RWPE1 (cell line): ENCODE measurements at places on chromosomes 1 and 21.

DNA sequence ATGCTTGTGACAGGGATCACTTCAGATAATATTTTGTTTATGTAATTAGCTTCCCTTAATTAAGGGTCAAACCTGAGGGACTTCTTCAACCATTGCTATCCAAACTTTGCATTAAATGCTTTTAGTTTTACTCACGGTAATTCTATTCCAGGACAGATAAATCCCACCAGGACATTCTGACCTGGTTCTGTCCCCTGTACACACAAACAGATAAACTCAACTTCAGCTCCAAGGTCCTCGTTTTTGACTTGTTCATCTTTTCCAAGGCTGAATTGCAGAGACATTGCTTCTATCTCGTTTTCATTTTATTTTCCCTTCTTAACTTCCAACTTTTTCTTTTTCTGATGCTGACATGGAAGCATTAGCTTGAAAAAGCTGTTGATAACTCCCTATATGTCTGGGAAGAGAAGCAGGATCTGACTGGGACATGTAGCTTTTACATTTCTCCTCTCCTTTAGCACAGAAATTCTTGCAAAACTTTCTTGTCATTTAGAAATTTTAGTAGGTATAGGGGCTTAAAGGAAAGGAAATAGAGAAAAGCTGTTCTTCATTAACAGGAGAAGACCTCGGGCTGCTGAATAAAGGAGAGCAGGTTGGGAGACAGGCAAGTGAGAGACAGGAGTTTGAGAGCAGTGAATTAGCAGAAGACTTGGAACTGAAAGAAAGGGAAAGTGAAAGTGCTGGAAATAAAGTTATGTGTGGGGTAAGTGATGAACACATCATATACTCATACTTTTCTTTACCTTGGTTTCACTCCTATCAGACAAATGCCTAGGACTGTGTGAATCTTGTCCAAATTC is 231.7 kb upstream of the B3GALT2 start:
- peak; percentile 38 for DNase-seq

DNA sequence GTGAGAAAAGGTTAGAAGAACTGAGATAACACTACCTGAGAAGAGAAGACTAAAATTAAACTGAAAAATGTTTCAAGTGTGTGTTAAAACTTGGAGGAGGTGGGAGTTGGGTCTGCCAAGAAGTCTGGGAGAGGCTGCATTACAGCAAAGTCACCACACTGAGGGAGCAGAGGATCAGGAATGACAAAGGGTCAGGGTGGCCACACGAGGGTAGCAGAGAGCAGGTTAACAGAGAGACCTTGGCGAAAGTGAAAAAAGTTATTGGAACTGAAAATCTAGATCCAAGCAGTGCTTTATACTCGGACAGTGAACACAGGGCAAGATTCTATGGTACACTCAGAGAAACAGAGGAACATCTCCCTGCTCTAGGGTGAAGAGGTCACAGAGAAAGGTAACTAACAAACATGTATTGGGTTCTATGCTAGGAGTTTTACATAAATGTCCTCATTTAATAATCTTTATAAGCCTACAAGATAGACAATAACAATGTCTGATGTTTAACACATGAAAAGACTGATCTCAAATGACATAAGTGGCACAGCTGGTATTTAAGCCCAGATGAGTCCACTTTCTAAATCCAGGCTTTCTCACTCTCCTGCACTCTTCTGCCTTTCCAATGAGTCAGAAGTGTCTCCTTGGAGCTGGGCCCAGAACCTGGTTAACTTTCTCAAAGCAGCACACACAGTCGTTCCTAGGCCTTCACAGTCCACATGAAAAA is 10.3 kb upstream of the CADM3 start:
- DNase-seq: peak; percentile 78

DNA sequence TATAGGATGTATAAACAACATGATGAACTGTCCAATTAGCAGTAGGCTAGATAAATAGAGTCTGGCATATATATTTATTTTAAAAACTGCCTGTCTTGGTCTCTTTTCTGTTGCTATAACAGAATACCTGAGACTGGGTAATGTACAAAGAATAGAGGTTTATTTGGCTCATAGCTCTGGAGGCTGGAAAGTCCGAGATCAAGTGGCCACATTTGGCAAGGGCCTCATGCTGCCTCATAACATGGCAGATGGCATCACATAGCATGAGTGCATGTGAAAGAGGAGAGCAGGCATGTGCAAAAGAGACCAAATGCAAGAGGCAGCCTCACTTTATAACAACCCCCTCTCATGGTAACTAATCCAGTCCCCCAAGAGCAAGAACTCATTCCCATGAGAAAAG is 6.0 kb downstream of the STYXL2 start:
- DNase-seq: no peak

- DNase-seq: no peak
Observed at GRCh38 chr1:57167997-57168396, 202.2 kb upstream of the C8B start.

DNA sequence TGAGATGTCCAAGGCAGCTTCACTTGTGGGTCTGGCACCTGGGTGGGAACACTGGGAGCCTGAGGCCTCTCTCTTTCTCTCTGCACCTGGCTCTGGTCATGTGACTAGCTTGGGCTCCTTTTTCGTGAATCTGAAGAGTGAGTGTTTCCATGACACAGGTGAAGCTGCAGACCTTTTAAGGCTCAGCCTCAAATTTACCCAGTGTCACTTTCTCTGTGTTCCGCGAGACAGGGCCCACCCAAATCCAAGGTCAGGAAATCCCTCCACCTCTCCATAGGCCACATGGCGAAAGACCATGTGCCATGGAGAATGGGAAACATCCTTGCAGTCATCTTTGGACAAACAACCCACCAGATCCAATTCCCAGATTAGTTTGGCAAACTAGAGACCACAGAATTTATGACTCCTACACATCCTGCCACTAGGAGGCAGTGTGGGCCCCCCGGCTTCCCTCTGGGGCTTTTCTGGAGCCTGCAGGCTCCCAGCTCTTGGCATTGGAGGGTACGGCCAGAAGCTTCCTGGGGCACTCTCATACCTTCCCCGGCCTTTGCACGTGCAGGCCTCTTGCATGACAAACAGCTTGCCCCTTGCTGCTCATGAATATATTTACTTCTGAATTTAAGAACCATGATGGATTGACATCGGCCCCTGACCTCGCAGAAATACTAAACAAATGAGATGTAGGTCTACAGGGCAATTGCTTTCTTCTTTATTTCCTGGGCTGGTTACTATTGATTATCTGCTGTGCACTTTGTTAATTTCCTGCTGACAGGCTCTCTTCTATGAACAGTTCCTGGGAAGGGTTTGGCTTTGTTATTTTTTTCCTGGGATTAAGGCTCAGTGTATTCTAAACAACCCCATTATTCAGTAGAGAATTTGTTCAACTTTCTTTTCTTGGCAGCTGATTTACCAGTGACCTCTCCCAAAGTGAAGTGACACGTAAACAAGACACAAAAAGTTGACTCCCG is 180.7 kb downstream of the KAZN start:
- DNase-seq: no peak

GRCh38 chr1:23593042-23593521 is 33.8 kb upstream of the ID3 start:
- peak; percentile 77 for DNase-seq

- no peak for DNase-seq
Observed at GRCh38 chr1:24928689-24929397, 1.2 kb downstream of the RUNX3 start.

GRCh38 chr1:114558544-114558943 is 22.9 kb downstream of the BCAS2 start:
- DNase-seq: peak; percentile 55

DNA sequence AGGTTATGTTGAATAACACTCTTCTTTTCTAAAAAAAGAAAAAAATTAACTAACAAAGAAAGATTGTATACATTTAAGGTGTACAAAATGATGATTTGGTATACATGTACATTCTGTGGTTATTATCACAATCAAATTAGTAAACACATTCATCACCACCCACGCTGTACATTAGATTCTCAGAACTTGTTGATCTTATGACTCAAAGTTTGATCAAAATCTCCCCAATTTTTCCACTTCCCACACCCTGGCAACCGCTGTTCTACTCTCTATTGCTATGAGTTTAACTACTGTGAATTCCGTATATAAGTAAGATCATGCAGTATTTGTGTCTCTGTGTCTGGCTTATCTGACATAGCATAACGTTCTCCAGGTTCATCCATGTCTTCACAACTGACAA is 469.5 kb upstream of the CHRM3 start:
- peak; percentile 5 for DNase-seq

- DNase-seq: no peak
Observed at GRCh38 chr21:31358158-31358557, 14.1 kb upstream of the TIAM1 start.

DNA sequence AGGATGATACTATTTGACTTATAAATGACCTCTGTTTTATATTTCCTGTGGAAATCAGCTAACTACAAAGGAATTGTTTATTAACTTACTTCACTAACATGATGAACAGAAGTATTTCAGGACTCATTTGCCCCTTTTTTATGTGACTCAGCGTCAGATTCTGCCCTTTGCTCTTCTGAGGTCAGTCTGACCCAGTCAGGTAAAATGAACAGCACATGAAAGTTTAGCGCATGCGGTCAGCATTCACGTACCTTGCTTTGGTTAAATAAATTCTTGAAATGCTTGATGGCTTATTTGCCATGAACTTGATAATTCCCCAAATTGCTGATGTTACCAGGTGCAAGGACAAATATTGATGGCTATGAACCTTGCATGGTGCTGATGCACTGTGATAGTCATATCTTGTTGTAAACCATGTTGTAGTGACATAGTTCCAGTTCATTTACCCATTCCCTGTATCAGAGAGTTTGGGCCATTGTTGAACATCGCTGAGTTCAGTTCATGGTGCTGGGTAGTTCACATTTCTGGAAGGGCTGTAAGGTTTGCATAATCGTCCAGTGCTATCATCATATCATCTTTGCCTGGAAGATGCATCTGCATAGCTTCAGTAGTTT is 133.4 kb downstream of the NFIA start:
- no peak for DNase-seq

GRCh38 chr1:172976222-172977041 is 74.3 kb downstream of the TNFSF18 start:
- DNase-seq: peak; percentile 33

DNA sequence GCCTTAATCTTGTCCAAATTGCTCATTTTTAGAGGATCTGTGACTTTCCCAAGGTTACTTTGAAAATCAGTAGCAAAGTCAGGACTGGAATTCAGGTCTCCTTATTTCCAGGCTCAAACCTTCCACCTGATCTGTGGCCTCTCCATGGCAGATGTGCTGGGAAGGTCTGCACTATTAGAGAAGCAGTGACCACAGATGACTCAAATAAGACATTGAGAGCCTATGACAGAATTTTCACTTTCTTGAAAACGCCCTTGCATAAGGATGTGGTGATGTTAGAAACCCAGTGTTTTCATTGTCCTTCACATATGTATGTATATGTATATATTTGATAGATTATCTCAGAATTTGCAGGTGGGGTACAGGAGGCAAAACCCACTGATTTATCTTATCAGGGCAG is 45.3 kb downstream of the TTC39A start:
- no peak for DNase-seq

DNA sequence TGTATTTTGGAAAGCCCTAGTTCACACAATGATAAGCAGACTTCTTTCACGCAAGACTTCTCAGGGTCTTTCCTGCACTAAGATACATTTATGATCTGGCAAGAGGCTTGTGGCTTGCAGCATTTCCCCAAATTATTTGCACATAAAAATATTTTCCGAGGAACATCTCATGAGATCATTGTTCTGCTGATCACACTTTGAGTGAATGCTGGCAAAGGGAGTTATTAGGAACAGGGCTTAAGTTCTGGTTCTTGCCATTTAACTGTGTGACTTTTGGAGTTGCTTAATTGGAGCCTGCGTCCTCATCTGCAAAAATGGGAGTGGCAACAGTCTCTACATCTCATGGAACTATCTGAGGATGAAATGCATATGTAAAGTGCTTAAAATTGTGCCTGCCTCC is 50.2 kb downstream of the GADD45A start:
- no peak for DNase-seq

DNA sequence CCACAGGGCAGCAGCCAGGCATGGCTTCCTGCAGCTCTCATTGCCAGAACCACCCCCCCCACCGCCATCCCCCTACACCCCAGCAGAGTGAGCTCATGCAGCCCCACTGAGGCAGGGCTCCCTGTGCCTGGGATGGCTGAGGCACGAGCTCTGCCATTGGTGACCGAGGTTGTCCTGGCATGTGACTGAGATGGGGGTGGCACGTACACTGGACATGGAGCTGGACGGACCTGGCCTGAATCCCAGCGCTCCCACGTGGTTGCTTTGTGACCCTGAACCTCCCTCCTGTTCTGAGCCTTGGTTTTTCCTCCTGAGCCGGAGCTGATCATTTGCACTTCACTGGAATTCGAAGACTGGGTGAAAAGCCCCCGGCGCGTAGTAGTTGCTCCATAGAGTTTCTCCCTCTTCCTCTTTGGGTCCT is 28.3 kb downstream of the ALPL start:
- no peak for DNase-seq

- DNase-seq: peak; percentile 68
Observed at GRCh38 chr1:29706936-29707335, 470.6 kb downstream of the PTPRU start.

DNA sequence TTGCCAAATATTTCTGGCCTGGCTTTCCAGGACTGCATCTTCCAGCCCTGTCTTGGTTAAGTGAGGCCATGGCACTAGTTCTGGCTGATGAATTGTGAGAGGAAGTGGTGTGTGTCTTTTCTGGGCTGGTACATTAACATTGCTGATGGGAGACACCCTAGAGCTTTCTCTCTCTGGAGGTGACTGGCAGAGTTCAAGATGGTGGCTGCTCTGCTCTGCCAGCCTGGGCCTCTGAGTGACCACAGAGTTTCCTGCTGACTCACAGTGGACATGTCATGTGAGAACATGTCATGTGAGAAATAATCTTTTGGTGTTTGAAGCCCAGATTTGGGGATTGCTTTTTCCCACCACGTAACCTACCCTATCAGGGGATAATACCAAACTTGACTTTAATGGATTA is 218.0 kb upstream of the KIAA0040 start:
- DNase-seq: no peak

DNA sequence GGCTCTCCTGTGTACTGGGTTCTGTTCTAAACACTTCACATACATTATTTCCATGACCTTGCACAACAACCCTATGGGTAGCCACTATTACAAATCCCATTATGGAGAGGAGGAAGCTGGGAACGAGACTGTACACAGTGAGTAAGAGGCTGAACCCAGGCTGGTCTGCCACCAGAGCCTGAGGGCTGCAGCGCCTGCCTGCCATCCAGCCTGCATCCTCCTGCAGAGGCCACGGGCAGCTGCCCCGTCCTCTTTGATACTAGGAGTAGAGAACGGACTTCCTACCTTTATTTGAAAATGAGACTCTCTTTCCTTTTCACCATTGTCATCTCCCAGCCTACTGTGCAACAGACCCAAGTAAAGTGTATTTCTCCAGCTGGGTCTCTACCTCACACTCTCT is 370.0 kb downstream of the HHAT start:
- no peak for DNase-seq

GRCh38 chr1:24047110-24047477 is 64.8 kb downstream of the MYOM3 start:
- peak; percentile 77 for DNase-seq

DNA sequence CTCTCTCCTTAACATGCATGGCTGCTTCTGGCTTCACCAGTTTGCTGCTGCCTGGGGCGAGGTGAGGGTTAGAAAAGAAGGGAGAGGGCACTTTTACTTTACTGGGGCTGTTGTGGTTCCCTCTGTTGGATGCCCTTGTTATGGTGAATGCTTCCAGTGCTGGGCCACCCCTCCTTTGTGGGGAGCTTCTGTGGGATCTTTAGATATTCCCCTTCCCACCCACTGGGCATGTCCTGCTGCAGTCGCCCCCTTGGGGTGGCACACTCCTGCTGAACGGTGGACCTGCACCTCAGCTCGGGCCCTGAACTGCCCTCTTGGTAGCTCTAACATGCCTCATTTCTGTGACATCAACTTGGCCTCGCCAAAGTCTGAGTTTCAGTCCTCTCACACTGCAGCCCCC is 6.0 kb downstream of the TNN start:
- DNase-seq: no peak
